ENCODE measurements at places on chromosomes 3 and 15.

- DNase-seq = no peak
Observed at GRCh38 chr3:123271466-123272159, 69.9 kb downstream of the SEC22A start.

GRCh38 chr15:80414546-80415357, 10.6 kb downstream of the ARNT2 start:
- no peak for DNase-seq

- no peak for DNase-seq
Observed at GRCh38 chr3:174884776-174885568, 25.8 kb downstream of the NAALADL2 start.

- no peak for DNase-seq
Observed at GRCh38 chr3:73225991-73226390, 164.5 kb downstream of the EBLN2 start.

GRCh38 chr3:169454060-169454317, 209.5 kb downstream of the MECOM start:
- DNase-seq = no peak

DNA sequence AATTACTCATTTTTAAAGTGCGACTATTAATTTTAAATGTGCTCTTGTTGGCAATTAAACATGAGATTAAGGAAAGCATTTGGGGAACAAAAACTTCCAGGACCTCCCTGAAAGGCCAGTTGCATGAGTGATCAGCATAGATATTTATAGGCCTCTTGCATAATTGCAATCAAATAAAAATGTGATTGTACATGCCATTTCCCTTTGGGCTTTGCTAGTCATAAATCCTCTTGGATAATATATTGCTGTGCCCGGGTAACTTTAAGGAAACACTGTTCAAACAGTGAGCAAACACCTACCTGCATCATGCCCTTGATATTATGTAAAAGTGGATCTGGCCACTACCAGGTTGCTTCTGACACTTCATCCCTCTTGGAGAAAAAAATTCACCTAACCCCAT, 239.1 kb downstream of the MCTP2 start:
- DNase-seq = no peak

DNA sequence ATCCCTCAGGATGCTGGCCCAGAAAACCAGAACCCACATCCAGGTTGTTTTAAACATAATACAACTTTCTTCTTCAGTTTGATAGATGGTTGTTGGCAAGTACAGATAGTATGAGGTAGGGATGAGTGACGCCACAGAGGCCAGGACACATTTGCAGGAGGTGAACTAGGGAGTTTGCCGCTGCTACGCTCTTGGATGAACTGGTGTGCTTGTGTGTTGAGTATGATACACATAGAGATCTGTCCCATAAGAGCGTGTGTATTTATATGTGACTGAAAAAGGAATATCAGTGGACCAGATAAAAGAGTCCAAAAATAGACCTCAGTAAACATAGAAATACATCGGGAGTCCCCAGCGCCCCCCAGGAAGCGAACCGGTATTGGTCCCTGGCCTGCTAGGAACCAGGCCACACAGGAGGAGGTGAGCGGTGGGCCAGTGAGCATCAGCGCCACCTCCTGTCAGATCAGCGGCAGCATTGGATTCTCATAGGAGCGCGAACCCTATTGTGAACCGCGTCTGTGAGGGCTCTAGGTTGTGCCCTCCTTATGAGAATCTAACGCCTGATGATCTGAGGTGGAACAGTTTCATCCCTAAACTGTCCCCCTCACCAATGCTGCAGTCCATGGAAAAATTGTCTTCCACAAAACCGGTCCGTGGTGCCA, 98.1 kb downstream of the LRRK1 start:
- DNase-seq = no peak

GRCh38 chr3:193805448-193805847, 212.4 kb downstream of the OPA1 start:
- DNase-seq = no peak

- DNase-seq = peak; percentile 34
Observed at GRCh38 chr3:73449774-73450173, 175.0 kb downstream of the PDZRN3 start.

GRCh38 chr3:130490241-130490640, 26.7 kb upstream of the COL6A6 start:
- DNase-seq = no peak

DNA sequence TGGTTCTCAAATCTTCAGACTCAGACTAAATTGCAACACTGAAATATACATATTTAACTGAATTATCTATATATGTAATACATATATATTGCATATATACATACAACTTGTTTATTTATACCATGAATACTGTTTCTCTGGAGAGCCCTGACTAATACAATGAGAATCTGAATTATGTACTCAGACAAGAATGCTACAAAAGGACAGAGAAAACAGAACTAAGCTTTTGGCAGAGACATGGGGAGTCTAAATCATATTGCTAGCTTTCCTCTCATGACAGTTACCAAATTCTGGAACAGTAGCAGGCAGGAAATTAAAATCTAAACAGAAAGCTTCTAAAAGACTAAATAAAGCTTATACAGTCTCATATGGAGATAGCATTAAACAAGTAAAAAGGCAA, 142.4 kb upstream of the KCNMB2 start:
- DNase-seq = no peak

GRCh38 chr3:138740072-138740471, 94.7 kb downstream of the PIK3CB start:
- DNase-seq = no peak

DNA sequence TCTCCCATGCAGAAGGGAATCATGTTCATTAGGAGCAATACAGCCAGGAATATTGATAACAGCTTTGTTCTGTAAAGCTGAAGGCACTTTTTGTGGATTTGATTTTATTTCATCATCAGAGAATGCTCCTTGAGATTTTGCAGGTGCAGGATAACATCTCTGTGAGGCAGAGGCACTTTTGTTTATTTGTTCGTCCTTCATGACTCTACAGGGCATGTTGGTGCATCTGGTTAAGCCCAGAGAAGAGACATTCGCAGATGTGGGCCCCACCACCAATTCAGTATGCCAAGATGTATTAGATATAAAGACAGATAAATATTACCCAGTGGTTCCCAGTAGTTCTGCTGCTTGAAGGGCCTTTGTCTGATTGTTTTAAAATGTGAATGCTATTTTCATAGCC, 368.1 kb upstream of the SEMA6D start:
- no peak for DNase-seq

- peak; percentile 8 for DNase-seq
Observed at GRCh38 chr3:88031642-88032077, 27.1 kb downstream of the CGGBP1 start.

- no peak for DNase-seq
Observed at GRCh38 chr3:155676252-155676981, 68.5 kb downstream of the PLCH1 start.

GRCh38 chr3:45773714-45774449, 22.5 kb downstream of the SLC6A20 start:
- no peak for DNase-seq

DNA sequence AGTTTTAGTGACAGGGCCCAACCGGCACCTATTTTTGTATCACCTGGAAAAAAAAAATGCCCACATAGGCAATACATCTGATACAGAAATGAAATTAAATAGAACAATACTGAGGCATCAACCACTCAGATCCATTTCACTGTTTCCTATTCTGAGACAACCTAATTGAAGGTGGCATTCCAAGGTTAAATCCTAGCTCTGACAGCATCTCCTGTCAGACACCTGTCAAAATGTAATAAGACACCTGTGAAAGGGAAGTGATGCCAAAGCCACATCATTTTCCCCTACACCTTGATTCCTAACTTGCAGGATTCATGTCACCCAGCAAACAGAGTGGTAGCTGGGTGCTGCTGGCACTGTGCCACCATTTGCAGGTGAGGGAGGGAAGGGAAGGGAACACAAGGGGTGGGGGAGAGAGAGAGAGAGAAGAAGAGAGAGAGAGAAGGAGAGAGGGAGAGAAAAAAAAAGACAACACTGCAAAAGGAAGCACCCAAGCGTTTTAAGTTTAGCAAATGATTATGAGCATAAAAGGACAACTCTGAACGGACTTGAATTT, 1044.6 kb upstream of the CFAP20DC start:
- no peak for DNase-seq

- no peak for DNase-seq
Observed at GRCh38 chr3:4207672-4208071, 95.5 kb upstream of the SETMAR start.

DNA sequence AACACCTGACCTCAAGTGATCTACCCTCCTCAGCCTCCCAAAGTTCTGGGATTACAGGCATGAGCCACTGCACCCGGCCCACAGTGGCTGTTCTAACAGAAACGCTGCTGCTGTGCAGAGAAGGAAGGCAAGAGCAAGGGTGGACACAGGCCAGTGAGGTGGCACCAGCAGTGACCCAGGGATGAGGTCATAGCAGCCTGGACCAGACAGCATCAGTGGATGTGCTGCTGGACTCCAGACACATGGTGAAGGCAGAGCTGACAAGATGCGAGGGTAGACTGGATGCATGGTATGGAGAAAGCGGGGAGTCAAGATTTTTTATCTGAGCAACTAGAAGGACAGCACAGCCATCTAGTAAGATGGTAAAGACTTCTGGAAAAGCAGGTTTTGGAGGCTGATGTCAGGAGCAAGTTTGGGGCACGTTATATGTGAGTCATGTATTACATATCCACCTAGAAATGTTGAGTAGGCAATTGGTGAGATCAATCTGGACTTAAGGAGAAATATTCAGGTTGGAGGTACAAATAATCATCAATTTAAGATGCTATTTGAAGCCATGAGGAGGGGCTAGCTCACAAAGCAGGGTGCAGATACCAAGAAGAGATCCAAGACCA, 22.1 kb upstream of the TJP1 start:
- DNase-seq = no peak

DNA sequence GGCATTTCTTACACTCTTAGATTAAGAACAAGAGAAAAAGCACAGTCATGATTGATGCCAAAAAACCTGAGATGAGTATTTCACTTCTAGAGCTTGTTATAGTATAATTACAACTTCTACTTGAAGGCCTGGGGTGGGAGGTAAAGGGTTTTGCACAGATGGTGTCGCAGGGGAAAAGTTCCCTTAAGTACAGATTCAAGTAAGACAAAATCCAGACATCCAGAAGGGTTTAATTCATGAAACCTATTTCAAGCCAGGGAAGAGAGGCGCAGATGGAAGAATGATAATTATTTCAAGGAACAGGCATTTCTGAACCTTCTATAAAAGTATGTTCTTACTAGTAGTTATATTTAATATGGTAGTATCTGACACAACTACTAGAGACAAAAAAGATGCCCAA, 70.6 kb downstream of the TM4SF4 start:
- no peak for DNase-seq

GRCh38 chr15:39939487-39940452, 5.9 kb downstream of the EIF2AK4 start:
- DNase-seq = no peak

- no peak for DNase-seq
Observed at GRCh38 chr3:170644711-170645110, 58.8 kb upstream of the SLC7A14 start.

GRCh38 chr15:86493884-86494283, 414.2 kb downstream of the AGBL1 start:
- DNase-seq = no peak

DNA sequence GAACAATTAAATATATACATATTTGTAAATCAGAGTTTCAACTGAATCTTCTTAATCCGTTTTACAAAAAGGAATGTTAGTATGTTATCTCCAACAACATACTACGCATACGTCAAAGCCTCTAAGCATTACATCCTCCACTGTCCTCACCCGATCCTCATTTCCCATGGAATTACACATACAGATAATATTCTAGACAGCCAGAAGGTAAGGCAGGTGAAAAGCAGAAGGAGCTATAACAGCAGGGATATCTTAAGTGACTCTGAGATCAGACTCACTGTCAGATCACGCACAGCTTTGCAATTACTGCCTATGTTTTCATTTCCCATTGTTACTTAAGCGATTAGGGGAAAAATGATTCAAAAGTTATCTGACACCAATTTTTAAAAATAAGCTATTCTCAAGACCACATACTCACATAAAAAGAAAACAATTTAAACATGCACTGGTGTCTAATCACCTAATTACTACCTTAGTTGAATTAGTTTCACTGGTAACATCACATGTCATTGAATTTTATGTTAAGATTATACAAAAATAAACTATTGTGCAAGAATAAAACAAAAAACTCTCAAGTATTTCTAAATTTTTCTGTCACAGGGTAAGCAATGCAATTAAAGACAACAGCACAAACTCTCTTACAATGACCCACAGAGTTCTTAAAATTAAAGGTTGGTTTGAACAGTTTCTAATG, 92.8 kb downstream of the TBL1XR1 start:
- DNase-seq = no peak

DNA sequence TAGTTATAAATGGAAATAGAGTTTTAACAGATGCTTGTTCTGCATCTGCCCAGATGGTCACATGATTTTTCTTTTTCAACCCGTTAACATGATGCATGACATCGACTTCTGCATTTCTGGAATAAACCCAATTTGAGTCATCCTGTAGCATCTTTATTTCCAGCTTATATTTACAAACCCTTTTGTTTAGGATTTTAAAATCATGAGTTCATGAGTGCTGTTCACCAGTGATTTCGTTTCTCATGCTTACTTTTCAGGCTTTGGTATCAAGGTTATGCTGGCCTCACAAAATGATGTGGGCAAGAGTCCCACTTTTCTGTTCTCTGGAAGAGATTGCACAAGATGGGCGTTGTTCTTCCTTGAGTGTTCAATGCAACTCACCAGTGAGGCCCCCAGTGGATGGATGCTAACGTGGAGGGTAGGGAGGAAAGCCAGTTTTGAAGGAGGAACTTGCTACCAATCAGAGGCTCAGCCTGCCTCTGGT, 5.2 kb downstream of the HRH1 start:
- no peak for DNase-seq

DNA sequence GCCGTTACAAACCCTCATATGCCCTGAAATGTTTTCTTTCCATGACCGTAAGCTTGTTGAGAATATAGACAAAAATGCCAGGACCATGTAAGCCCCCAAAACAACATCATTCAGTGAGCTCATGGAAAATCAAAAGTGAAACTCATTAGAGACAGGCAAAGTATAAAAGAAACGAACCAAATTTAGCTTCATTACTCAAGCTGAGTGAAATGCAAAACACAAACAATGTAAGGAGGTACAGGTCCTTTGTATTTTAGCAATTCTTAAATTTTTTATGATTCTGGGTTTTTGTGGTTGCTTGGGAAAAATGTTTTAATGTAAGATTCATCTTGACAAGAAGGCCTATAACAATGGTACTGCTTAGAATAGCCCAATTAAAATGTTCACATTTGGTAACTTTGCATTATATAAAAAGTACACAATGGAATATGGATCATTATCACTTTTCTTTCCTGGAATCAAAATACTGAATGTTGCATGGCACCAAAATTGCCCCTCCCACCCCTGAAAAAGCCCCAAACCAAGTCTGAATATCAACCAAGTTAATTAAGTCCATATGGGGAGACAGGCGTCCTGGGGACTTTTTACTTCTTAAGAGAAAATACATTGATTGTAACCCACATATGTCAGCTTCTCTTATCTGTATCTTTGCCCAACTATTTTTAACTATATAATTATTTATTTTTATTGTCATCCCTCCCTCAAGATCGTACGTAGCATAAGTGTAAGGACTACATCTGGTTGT, 247.7 kb upstream of the CDIN1 start:
- no peak for DNase-seq
